ENCODE measurements at places on chromosomes 3 and 15.
A peak's percentile ranks its signal among the peaks of the same experiment; 100 is the strongest.

DNA sequence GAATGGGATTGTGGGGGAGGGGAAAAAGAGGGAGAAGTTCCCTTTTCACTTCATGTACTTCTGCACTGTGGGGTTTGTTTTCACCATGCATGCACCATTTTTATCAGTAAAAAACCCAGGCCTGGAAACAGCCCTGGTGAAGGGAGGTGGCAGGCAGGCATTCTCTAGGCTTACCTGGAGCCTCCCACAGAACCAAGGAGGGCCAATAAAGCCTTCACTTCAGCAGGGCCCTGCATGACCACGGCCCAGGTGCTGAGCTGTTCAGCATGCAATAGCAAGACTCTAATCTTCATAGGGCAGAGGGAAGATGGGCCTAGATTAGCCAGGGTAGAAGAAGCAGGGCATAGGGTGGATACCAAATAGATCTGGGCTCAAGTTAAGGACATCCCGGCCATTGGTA lies 49.6 kb downstream of the SCN5A start:
- DNase-seq = no peak

GRCh38 chr15:83602021-83602420 lies 51.9 kb upstream of the ADAMTSL3 start:
- DNase-seq = no peak

DNA sequence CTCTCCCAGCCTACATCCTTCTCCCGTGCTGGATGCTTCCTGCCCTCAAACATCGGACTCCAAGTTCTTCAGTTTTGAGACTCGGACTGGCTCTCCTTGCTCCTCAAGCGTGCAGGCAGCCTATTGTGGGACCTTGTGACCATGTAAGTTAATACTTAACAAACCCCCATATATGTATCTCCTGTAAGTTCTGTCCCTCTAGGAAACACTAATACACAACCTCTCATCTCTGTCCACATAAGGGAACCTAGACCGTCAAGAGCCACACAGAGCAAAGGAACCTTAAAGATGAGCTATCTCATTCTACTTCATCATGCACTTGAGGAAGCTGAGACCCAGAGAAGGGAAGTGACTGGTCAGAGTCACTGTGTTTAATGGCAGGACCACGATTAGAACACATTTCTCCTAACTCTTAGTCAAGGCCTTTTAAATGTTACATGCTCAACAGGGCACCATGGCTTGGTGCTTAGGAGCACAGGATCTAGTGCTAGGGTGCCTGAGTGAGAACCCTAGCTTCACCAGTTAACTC lies 50.3 kb downstream of the NPTN start:
- no peak for DNase-seq

GRCh38 chr3:137988152-137988551 lies 21.8 kb upstream of the CLDN18 start:
- DNase-seq = no peak

GRCh38 chr3:118128886-118129285 lies 905.8 kb downstream of the IGSF11 start:
- DNase-seq = peak; percentile 2

DNA sequence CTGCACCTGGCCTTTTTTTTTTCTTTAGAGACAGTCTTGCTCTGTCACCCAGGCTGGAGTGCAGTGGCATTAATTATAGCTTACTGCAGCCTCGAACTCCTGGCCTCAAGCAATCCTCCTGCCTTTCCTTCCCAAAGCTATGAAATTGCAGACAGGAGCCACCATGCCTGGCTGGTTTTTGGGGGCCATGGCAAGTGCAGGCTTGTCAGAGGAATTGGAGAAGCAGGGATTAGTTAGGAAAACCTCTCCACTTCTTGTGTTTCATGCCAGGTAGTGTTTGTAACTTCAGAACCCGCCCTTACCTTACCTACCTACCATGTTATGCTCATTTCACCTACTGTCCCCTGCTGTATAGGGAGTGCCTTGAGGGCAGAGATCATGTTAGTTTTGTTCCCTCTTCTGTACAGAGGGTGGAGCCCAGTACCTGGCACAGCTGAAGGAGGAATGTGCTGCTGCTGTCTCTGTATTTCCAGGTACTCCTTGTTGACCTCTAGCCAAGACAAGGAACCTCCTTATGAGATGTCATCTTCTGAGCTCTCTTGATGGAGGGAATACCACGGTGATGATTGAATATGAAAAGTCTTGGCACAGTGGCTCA lies 43.8 kb downstream of the TRAK1 start:
- no peak for DNase-seq

DNA sequence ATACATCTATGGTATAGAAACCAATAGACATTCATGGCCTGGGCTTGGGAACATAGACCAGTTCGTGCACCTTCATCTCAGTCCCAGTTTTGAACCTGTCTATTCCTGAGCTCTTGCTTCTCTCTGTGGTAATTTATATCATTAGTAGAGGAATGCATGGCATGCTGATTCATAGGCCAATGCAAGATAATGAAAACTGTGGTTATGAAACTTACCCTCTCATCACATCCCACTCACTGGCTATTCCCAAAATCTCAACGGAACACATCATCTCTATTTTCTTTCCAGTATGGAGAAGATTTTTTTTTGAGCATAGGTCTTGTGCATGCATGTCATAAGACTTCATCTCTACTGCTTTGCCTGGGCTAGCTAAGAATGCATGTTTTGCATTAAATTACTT lies 18.7 kb upstream of the P2RY12 start:
- DNase-seq = peak; percentile 87

DNA sequence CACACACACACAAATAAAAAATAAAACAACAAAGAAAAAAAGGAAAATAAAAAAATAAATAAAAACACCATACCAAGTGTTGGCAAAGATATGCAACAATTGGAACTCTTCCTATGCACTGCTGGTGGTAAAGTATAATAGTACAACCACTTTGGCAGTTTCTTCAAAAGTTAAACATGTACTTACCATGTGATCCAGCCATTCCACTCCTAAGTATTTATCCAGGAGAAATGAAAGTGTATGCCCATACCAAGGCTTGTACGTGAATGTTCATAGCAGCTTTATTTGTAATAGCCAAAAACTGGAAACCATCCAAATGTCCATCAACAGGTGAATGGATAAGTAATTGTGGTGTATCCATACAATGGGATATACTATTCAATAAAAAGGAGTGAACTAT lies 17.0 kb downstream of the WDR93 start:
- DNase-seq = no peak
